ENCODE measurements at places on chromosomes 4 and X. TPM values are rescaled to one million over a fixed set of nuclear protein-coding genes. Genes with fewer than 3 reads are reported as not detected.

GRCh38 chr4:104591510-104591911, 96.8 kb upstream of the CXXC4 start:
- H3K4me1 ChIP-seq: no peaks in the 10 kb centered on the region
- no peak overlapping the region for H3K27ac ChIP-seq
- H3K4me3 ChIP-seq: no peak overlapping the region
- no peaks in the 10 kb centered on the region for H3K27me3 ChIP-seq
- DNase-seq: no peak
- H3K36me3 ChIP-seq: no peaks in the 10 kb centered on the region

SEPTIN6 gene
- total RNA-seq: 20.9 TPM

GRCh38 chr4:52076731-52077130, 25.6 kb downstream of the SPATA18 start:
- no peak overlapping the region for H3K4me3 ChIP-seq
- peaks cover 5% of the 10 kb centered on the region for H3K27me3 ChIP-seq
- no peak overlapping the region for H3K27ac ChIP-seq
- no peaks in the 10 kb centered on the region for H3K4me1 ChIP-seq

ETDA gene
- total RNA-seq: not detected

- no peak overlapping the region for H3K27ac ChIP-seq
- no peaks in the 10 kb centered on the region for H3K4me1 ChIP-seq
- no peaks in the 10 kb centered on the region for H3K36me3 ChIP-seq
Measured at GRCh38 chrX:150984169-150984824, 1.2 kb downstream of the HMGB3 start.

GRCh38 chrX:131734621-131735020, 190.7 kb downstream of the OR13H1 start:
- no peaks in the 10 kb centered on the region for H3K36me3 ChIP-seq
- H3K4me3 ChIP-seq: no peak overlapping the region
- no peak for DNase-seq
- H3K27ac ChIP-seq: no peak overlapping the region
- no peaks in the 10 kb centered on the region for H3K27me3 ChIP-seq

GRCh38 chrX:105167233-105167632, 53.3 kb downstream of the TEX13A start:
- H3K27ac ChIP-seq: no peak overlapping the region
- no peaks in the 10 kb centered on the region for H3K36me3 ChIP-seq
- DNase-seq: no peak

DNA sequence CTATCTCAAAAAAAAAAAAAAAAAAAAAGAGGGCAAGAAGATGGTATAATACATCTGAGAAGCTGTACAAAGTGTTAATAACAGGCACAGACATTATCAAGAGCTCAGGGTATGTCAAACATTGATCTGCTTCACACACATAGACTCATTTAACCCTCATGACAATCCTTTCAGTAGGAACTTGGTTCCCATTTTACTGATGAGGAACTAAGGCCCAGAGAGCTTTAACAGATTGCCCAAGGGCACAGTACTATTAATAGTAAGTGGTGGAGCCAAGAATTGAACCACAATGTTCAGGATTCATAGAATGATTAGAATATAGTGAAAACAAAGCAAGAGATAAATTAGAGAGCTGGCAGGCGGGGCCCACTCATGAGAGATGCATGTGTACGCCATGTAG, 154.4 kb downstream of the EFHC2 start:
- no peaks in the 10 kb centered on the region for H3K36me3 ChIP-seq
- no peak for DNase-seq
- no peaks in the 10 kb centered on the region for H3K4me1 ChIP-seq
- H3K27me3 ChIP-seq: no peaks in the 10 kb centered on the region

DNA sequence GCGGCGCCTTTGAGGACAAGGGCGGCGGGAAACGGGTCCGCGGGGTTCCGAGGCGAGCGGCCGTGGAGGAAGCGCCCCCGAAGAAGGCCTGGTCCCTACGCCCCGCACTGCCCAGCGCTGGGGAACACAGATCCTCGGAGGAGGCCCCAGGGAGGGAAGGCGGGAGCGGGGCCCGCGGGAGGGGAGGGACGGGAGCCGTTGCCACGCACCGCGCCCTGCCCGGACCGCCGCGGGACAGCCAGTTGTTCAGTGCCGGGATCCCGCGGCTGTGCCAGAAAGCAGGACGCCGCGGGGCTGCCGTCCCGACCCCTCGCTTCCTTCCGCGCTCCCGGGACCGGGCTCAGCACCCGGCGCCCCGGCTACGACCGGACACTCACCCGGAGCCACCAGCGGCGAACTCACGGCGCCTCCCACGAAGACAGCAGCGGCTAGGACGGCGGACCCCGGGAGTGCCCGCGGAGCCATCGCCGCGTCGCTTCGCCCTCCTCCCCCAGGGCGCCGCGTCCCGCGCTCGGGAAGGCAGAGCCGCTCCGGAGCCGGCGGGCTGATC, 278 bp downstream of the RELL1 start:
- no peaks in the 10 kb centered on the region for H3K27me3 ChIP-seq
- H3K27ac ChIP-seq: peak overlapping the region; percentile 94
- H3K4me3 ChIP-seq: peak overlapping the region; percentile 90
- H3K4me1 ChIP-seq: peaks cover 24% of the 10 kb centered on the region
- peak; percentile 84 for DNase-seq
- no peaks in the 10 kb centered on the region for H3K36me3 ChIP-seq

DNA sequence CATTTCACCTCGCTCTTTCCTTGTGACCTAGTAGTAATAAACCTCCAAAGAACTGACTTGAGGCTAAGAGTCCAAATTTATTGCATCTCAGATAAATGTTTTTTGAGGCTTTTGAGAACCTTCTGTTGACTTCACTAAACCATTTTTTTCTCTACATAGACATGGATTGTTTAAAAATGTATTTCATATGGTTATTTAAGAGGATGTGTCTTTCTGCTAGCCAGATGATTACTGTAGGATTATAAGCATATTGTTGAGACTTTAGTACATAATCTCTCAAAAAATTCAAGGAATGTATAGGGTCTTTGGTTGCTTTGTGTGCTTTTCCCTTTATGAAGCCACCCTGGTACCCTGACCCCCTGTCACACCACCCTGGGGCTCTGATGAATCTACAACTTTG, 44.8 kb downstream of the ATXN3L start:
- no peaks in the 10 kb centered on the region for H3K4me1 ChIP-seq
- no peaks in the 10 kb centered on the region for H3K27me3 ChIP-seq
- no peak overlapping the region for H3K4me3 ChIP-seq
- no peak overlapping the region for H3K27ac ChIP-seq
- no peak for DNase-seq

PDGFRA gene
- 91.5 TPM for total RNA-seq

DNA sequence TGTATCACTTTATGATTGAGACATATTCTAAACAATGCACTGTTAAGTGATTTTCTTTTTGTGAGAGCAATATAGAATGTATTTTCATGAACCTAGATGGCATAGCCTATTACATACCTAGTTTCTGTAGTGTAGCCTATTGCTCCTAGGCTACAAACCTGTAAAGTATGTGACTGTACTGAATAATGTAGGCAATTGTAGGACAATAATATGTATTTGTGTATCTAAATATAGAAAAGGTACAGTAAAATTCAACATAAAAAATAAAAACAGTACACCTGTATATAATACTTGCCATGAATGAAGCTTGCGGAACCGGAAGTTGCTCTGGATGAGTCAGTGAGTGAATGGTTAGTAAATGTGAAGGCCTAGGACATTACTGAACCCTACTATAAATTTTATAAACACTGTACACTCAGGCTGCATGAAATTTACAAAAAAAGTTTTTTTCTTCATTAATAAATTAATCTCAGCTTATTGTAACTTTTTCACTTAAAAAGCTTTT, 106.7 kb downstream of the VSIG4 start:
- no peaks in the 10 kb centered on the region for H3K27me3 ChIP-seq
- no peaks in the 10 kb centered on the region for H3K4me1 ChIP-seq
- no peaks in the 10 kb centered on the region for H3K36me3 ChIP-seq
- DNase-seq: no peak

- no peak overlapping the region for H3K27ac ChIP-seq
- no peaks in the 10 kb centered on the region for H3K36me3 ChIP-seq
- no peaks in the 10 kb centered on the region for H3K4me1 ChIP-seq
Measured at GRCh38 chrX:103367502-103367901, 8.8 kb upstream of the BEX3 start.

GRCh38 chrX:123188081-123188480, 4.0 kb downstream of the GRIA3 start:
- no peaks in the 10 kb centered on the region for H3K36me3 ChIP-seq
- no peaks in the 10 kb centered on the region for H3K4me1 ChIP-seq
- no peak for DNase-seq
- H3K4me3 ChIP-seq: no peak overlapping the region

GRCh38 chr4:144316869-144317268, 176.4 kb upstream of the GYPA start:
- no peak overlapping the region for H3K4me3 ChIP-seq
- no peak for DNase-seq
- no peaks in the 10 kb centered on the region for H3K27me3 ChIP-seq
- no peaks in the 10 kb centered on the region for H3K36me3 ChIP-seq
- H3K27ac ChIP-seq: no peak overlapping the region

TCEAL5 gene
- not detected for total RNA-seq

VEGFD gene
- 80.1 TPM for total RNA-seq

DNA sequence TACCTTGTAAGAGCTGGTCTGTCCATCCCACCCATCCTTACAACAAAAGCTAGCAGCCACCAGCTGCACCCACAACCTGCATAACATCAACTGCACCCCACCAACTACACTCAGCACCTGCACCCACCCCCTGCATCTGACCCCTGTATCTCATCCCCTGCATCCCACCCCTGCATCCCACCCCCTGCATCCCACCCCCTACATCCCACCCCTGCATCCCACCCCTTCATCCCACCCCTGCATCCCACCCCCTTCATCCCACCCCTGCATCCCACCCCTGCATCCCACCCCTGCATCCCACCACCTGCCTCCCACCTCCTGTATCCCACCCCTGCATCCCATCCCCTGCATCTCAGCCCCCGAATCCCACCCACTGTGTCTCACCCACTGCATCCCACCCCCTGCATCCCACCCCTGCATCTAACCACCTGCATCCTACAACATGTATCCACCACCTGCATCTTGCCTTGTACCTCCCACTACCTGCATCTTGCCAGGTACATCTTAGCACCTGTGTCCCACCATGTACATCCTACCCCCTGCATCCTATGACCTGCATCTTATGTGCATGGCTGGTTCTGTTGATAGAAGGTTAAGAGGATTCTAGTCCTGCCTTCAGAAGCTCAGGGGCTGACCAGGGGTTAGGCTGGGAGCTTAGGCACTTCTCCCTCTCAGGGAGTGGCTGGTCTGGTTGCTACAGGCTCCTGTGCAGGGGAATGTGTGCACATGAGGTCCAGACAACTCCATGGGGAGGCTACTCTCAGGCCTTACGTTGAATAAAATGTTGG, 9.4 kb downstream of the TMEM271 start:
- H3K27ac ChIP-seq: no peak overlapping the region
- no peak for DNase-seq
- H3K27me3 ChIP-seq: peaks cover 16% of the 10 kb centered on the region
- no peak overlapping the region for H3K4me3 ChIP-seq
- no peaks in the 10 kb centered on the region for H3K4me1 ChIP-seq

GRCh38 chr4:183789657-183790056, 115.5 kb upstream of the STOX2 start:
- no peak overlapping the region for H3K27ac ChIP-seq
- no peaks in the 10 kb centered on the region for H3K36me3 ChIP-seq
- no peak for DNase-seq

GRCh38 chr4:100548200-100548560, 30.4 kb upstream of the EMCN start:
- no peaks in the 10 kb centered on the region for H3K4me1 ChIP-seq
- no peak for DNase-seq
- H3K4me3 ChIP-seq: no peak overlapping the region
- no peaks in the 10 kb centered on the region for H3K36me3 ChIP-seq
- no peaks in the 10 kb centered on the region for H3K27me3 ChIP-seq

- H3K27ac ChIP-seq: no peak overlapping the region
- no peaks in the 10 kb centered on the region for H3K36me3 ChIP-seq
- peak; percentile 29 for DNase-seq
- peaks cover 10% of the 10 kb centered on the region for H3K27me3 ChIP-seq
Measured at GRCh38 chr4:8727131-8727530, 134.6 kb downstream of the CPZ start.

- H3K4me1 ChIP-seq: no peaks in the 10 kb centered on the region
- H3K27ac ChIP-seq: no peak overlapping the region
- no peak overlapping the region for H3K4me3 ChIP-seq
Measured at GRCh38 chr4:136369073-136369472, 1163.2 kb downstream of the PCDH18 start.

SH3TC1 gene
- 71.7 TPM for total RNA-seq

MTMR8 gene
- total RNA-seq: 1.9 TPM

C4orf46 gene
- 3.9 TPM for total RNA-seq

- H3K27me3 ChIP-seq: no peaks in the 10 kb centered on the region
- H3K4me1 ChIP-seq: peaks cover 6% of the 10 kb centered on the region
- H3K36me3 ChIP-seq: no peaks in the 10 kb centered on the region
- H3K4me3 ChIP-seq: no peak overlapping the region
Measured at GRCh38 chr4:141348573-141348972, 127.9 kb downstream of the ZNF330 start.

DNA sequence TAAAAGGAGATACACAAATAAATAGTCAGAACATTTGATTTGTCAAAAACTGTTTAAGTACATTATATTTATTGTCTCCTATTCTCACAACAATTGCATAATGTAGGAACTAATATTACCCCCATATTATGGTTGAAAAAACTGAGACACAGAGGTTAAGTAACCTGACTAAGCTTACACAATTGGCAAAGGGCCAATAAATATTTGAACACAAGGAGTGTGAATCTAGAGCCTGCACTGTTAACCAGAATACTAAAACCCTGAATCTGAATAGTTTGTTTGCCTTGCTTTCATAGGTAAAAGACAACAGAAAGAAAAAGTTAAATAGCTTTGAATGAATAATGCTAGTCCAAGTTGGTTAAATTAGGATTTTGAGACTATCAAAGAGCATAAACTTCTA, 55.2 kb downstream of the IL13RA2 start:
- no peak overlapping the region for H3K27ac ChIP-seq
- H3K4me3 ChIP-seq: no peak overlapping the region
- DNase-seq: no peak

PLAC8 gene
- 81.7 TPM for total RNA-seq

DNA sequence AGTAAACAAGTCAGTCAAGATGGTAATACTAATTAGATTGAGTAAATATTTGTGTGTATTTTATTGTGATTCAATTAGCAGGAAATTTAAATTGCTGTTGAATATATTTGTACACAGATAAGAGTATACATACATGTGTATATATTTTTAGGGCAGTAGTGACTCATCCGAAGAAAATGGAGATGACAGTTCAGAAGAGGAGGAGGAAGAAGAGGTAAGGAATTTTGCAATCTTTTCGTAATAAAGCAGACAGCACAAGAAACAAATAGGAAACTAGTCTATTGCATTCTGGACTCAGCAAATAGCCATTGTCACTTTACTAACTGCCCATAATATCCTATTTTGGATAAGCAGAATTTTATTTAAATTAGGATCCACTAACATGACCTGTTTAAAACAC, 6.6 kb downstream of the IBSP start:
- H3K4me3 ChIP-seq: no peak overlapping the region
- no peaks in the 10 kb centered on the region for H3K27me3 ChIP-seq
- no peak overlapping the region for H3K27ac ChIP-seq

- H3K36me3 ChIP-seq: no peaks in the 10 kb centered on the region
- no peak within 1 kb of the TSS for H3K4me3 ChIP-seq
- no peaks in the 10 kb centered on the region for H3K27me3 ChIP-seq
- no peaks in the 10 kb centered on the region for H3K4me1 ChIP-seq
Measured at GRCh38 chr4:115113506-115114106, at the start of gene NDST4. NDST4 (minus strand) TSS chr4:115113620; CDS start chr4:115077036, 36,584 bp downstream.

GRCh38 chr4:161148051-161148450, 1015.7 kb downstream of the FSTL5 start:
- H3K4me1 ChIP-seq: no peaks in the 10 kb centered on the region
- H3K36me3 ChIP-seq: no peaks in the 10 kb centered on the region
- H3K27ac ChIP-seq: no peak overlapping the region
